AG09309 (cell line): ENCODE measurements at places on chromosomes 12 and 14.

- DNase-seq, result no peak
Observed at GRCh38 chr14:75961662-75962061, 20.1 kb downstream of the TGFB3 start.

DNA sequence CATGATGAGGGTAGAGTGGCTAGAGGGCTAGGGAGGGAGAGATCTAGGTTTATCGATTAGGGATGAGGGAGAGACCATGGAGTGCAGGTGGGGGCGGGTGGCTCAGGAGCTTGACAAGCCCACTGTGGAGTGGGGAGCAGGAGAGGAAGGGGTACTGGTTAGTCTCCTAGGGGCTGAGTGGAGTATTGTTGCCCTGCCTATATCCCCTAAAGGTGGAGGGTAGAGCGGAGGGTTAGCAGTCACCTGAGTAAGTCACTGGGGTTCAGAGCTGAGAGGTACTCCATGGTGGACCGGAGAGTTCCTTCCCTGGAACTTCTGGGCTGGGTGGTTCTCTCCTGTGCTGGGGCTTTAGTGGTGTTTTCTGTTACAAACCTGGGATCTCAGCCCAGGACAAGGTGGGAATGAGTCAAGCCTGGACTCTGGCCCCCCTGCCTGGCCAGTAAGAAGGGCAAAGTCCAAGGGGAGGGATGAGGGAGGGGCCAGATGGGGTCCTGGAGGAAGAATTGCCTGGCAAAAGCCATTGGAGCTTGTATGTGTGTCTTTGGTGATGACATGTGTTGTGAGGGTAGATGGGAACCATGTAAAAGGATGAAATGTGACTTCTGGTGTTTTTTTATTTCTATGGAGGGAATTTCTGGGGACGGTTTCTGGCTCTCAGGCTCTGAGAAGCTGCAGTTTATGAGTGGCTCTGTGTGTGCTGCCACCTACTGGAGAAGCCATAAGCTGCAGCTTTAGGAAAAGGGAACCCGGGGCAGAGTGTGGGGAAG is at the start of gene CIDEB:
Gene CIDEB (minus strand): TSS at position 403 of the 767 bp plus-strand sequence. CDS start 119 bp downstream, at position 284.
- no peak for DNase-seq

- DNase-seq, result peak; percentile 21
Observed at GRCh38 chr12:54304187-54304810, 3.5 kb upstream of the NFE2 start.

- no peak for DNase-seq
Observed at GRCh38 chr12:57276935-57277563, 26.1 kb upstream of the STAC3 start.

GRCh38 chr12:119836781-119837180 is 40.3 kb downstream of the CIT start:
- DNase-seq, result no peak

- no peak for DNase-seq
Observed at GRCh38 chr12:68304626-68305025, 27.5 kb downstream of the MDM1 start.

DNA sequence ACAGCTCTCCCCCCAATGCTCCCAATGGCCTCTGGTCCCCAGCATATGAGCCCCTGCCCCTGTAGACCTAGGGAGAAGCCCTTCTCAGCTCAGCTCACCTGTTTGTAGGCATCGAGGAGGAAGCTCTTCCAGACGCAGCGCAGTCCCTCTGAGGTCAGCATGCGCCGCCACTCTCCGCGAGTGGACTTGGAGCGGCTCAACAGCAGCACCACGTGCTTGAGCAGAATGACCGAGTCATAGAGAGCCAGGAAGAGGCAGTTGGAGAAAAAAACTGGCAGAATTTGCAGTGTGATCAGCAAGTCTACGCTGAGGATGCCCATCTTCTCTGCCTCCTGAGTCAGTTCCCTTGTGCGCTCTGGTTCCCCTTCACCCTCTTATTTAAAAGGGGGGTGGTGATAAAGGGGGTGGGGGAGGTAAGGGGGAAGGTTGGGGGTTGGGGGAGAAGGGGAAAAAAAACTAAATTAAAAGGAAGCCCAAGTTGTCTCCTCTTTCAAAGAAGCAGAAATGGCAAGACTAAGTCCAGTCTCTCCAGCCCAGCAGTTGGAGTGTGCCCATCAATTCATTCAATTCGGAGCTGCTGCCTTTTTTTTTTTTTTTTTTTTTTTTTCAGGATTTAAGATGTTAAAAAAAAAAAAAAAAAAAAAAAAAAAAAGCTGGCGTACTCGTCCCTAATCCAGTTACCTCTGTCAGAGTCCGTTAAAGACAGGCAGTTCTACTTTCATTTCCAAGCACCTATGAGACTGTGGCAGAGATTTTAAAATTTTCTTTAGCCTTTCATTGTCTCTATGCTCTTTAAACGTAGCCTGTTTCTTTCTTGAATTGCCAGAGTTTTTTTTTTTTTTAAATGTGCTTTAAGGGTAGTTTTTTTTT is at the start of gene DIO2:
Gene DIO2 (minus strand): TSS at position 352 of the 870 bp plus-strand sequence. CDS start 32 bp downstream, at position 320.
- DNase-seq, result peak; percentile 27

- DNase-seq, result no peak
Observed at GRCh38 chr12:74644681-74645080, 107.0 kb downstream of the ATXN7L3B start.

GRCh38 chr14:22464422-22465142 is 124.4 kb downstream of the DAD1 start:
- no peak for DNase-seq

- DNase-seq, result no peak
Observed at GRCh38 chr14:26913786-26914185, 316.0 kb upstream of the NOVA1 start.

GRCh38 chr12:5038781-5039311 is 4.8 kb upstream of the KCNA5 start:
- no peak for DNase-seq

DNA sequence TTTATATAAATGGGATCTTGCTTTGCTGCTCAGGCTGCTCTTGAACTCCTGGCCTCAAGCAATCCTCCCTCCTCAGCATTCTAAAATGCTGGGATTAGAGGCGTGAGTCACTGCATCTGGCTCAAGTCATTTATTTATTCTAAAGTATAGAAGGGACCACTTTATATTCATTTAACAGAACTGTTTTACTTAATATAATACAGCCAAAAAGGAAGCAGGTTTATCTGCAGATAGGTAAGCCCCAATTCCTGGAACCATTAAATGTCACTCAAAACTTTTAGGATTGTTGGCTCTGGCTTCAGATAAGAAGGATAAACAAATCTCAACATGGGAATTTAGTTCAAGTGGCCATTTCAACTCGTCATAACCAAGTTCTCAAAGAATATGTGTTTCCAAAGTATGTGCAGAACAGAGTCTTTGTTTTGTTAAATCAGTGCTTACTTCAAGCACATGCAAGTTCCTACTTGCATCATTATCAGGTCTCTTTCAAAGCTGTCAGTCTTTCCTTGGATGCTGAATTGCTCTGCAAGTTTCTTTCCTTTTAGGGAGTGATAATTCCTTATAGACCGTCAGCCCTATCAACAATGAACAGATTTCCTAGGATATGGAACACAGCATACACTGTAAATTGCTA is 60.4 kb downstream of the KITLG start:
- DNase-seq, result no peak

GRCh38 chr14:29895591-29896083 is 32.0 kb downstream of the PRKD1 start:
- no peak for DNase-seq

- no peak for DNase-seq
Observed at GRCh38 chr14:66237741-66238140, 248.4 kb upstream of the CCDC196 start.
